Brain pericyte (primary cell): ENCODE measurements at places on chromosomes 12 and 14.

GRCh38 chr14:103641161-103641560, 12.2 kb downstream of the KLC1 start:
- no peak for DNase-seq

- DNase-seq: no peak
Measured at GRCh38 chr12:84464616-84465015, 448.0 kb downstream of the SLC6A15 start.

DNA sequence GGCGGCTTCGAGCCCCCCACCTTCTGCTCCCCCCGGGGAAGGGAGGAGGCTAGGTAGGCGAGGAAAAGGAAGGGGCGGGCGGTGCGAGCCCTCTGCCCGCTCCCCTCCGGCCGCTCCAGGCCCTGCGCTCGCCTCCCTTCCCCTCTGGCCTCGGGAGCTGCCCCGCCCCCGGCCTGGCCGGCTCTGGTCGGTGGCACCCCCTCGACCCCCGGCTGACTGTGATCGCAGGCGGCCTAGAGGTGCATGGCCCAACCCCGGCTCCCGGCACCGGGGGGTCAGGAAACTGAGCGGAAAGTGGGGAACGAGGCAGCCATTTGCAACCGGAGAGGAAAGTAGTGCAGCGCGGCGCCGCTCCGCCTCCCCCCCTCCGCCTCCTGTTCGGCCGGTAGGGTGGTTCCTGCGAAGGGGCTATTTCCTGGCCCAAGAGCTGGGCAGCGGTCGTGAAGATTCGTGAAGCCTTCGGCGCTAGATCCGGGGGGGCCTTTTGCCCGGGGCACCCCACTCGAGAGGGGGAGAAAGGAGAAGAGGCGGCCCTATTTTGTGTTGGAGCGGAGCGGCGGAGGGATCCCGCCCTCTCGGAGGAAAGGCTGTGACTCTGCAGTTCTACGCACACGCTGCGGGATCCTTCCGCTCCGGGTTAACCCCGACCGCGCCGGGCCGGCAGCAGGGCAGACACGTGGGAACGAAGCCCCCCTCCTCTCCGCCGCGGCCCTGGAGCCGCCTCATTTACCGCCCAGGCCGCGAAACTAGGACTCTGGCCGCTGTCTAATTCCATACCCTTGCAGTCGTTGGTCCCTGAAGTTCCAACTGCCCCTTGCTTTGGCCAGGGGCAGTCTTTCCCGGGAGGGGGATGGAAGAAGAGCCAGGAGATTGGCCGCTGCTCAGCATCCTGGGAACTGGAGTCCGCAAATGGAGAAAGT, at the start of gene KMT2D:
TSS of gene KMT2D (minus strand) at position 558 of the 920 bp plus-strand sequence. CDS start 5,470 bp downstream, outside the sequence.
- DNase-seq: peak; percentile 86

- DNase-seq: no peak
Measured at GRCh38 chr12:114328292-114328691, 77.7 kb downstream of the TBX5 start.

DNA sequence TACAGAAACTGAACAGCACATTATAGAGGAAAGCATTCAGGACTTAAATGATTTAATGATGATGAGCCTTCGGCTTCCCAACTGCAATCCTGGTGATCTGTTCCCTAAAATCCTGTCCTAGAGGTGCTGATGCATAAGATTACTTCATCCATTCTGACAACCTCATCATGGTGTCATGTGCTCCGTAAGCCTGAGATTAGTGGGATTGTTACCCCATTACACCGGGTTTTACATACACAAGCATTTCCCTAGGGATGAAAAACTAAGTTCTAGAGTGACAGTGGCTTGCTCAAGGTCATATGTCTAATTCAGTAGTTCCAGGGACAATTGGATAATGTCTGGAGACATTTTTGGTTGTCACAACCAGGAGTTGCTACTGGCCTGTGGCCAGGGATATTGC, 2.5 kb upstream of the RNASE13 start:
- DNase-seq: no peak

DNA sequence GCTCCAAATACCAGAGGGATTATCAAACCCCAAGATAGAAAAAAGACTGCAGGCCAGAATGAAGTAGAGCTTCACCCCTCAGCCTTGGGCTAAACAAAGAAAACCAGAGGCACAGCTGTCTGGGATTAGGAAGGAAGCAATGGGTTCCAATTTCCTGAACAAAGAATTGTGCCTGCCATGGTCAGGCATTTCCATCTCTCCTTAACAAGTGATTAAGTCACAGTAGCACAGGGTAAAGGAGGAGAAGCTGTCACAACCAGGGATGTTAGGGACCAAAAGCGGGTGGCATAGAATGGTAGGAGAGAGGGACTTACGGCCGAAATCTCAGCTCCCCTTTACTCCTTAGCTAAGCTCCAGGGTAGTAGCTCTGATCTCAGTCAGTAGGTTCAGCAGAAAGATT, 33.9 kb downstream of the SPTLC2 start:
- no peak for DNase-seq

DNA sequence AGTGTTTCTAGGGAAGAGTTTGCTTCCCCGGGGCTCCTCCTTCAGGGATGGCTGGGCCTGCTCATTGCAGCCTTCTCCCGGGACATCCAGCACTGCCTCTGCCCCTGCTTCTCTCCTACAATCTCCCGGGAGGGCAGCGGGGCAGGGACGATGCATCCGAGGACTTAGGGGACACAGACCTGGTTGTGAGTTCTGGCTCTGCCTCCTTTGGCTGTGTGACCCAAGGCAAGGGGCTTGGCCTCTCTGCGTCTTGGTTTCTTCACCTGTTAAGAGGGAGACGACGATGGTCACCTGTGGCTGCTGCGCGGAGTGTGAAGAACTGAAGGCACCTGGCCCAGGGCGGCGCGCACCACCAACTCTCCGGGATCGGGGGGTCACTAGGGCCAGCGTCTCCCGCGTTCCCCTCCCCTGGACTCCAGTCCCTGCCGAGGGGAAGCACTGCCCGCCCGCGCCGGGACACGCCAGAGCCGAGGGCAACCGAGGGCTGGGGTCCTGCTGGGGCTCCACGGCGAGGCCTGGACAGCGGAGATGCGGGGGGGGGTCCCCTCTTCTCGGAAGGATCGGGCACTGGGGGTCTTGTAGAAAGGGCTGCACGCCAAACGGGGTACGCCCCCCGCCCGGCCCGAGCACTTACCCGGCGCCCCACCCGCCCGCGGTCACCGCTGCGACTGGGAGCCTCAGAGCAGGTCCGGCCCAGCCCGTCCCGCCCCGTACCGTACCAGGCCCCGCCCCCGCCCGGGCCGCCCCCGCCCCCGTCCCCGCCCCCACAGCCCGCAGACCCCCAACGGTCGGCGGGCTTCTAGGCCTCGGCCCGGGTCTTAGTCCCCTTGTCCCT, at the start of gene HVCN1:
TSS of gene HVCN1 (minus strand) at position 670 of the 835 bp plus-strand sequence. CDS start 5,870 bp downstream, outside the sequence.
- no peak for DNase-seq

- DNase-seq: no peak
Measured at GRCh38 chr14:54366736-54367735, 29.8 kb upstream of the CDKN3 start.

DNA sequence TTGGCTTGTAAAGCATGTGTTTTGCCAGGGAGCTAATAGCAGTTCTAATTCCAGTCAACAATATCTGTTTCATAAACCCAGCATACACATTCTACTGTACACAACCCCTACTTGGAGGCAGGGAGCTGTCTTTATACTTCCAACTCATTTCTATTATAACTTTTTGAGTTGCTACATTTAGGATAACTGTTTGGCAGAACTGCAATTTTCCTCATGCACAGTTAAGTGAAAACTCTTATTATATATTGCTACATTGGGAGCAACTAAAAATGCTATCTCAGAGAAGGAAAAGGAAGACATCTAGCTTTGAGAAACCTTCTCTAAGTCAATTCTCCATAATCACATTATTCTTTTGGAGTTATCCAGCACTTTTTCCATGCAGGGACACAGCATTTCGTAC, 480.2 kb downstream of the RPS29 start:
- DNase-seq: no peak

DNA sequence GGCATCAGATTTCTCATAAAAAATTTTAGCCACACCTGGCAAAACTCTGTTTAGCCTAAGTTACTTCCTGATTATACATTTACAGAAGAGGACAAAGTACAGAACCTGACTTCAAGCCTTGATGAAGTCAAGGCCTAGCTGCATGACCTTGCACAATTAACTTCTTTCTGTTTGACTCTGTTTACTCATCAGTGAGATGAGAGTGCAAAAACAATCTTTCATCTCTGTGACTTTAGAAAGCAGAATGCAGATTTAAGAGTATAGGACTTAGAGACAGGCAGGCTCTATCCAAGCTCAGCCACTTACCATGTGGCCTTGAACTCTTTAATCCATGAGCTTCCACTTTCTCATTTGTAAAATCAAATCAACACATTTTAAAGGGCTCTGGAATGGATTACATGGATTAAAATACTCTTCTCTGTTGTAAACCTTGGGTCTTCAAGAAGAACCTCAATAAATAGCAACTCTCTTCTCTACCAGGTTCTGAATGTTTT, 1178.9 kb downstream of the FLRT2 start:
- DNase-seq: no peak

GRCh38 chr14:84646786-84647500, 883.0 kb upstream of the FLRT2 start:
- no peak for DNase-seq

DNA sequence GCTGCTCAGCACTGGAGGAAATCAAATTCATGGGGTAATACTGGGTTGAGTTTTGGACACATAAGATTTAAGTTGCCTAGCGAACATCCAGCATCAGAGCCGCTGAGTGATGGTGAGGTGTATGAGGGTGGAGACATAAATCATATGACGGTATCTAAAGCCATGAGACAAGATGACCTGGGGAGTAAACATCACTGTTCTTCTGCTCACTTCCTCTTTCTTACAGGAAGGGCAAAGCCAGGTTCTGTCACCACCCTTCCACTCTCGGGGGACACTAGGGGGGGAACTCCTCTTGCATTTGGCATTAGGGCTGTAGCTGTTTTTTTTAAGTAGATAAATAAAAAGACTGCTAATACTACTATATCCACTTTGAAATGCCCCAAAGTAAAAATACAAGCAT, 24.0 kb downstream of the PRDM4 start:
- DNase-seq: no peak

- no peak for DNase-seq
Measured at GRCh38 chr12:116233669-116234068, 43.8 kb downstream of the MED13L start.

DNA sequence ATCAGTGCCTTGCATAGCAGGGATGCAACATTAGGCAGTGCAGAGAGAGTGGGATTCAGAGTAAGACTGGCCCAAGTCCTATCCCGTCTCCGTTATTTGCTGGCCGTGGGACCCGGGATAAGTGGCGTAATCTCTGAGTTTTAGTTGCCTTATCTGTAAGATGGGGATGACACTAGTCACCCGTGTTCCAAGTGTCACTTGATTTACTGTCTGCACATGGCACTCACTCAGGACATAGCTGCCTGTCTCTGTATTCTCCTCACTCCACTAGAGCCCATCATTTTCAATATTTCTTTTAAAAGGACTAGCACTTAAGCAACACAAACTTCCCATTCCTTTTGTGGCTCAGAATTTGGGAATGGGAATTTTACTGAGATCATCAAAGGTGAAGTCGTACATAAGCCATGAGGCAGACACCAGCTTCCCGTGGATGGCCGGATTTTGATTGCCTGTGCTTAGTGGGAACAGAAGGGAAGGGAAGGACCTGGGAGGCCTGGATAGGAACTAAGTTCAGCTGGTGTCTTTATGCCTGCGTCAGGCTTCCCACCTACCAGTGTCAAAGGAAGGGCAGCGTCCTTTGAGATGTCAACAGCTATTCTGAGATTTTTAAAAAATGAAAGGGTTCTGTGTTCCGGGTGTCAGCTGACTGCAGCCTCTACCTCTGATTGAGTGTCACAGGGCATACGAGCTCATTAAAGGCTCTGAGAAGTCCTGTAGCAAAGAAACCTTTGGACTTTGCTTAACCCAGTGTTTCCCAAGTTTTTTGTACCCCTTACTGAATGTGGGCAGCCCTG, 361.4 kb downstream of the CACNA1C start:
- DNase-seq: no peak

GRCh38 chr12:127334365-127334764, 932.6 kb upstream of the TMEM132C start:
- no peak for DNase-seq

DNA sequence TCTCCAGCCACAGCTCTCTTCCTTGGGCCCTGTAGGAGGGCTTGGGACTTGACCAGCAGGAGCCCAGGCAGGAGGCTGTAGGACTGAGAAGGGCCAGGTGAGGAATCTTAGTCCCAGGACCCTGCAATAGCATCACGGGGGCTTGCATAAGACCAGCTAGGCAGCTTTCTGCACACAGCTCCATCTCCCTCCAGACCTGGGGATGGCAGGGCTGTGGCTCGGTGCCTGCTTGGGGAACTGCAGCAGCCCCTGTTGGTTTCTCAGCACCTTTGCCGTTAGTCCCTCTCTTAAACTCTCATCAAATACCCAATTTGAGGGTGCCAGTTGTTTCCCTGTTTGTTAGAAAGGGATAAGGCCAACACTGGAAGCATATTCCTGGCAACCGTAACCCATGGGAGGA, 14.3 kb downstream of the DIO3 start:
- DNase-seq: no peak

GRCh38 chr14:34190717-34191116, 239.8 kb upstream of the EGLN3 start:
- no peak for DNase-seq

DNA sequence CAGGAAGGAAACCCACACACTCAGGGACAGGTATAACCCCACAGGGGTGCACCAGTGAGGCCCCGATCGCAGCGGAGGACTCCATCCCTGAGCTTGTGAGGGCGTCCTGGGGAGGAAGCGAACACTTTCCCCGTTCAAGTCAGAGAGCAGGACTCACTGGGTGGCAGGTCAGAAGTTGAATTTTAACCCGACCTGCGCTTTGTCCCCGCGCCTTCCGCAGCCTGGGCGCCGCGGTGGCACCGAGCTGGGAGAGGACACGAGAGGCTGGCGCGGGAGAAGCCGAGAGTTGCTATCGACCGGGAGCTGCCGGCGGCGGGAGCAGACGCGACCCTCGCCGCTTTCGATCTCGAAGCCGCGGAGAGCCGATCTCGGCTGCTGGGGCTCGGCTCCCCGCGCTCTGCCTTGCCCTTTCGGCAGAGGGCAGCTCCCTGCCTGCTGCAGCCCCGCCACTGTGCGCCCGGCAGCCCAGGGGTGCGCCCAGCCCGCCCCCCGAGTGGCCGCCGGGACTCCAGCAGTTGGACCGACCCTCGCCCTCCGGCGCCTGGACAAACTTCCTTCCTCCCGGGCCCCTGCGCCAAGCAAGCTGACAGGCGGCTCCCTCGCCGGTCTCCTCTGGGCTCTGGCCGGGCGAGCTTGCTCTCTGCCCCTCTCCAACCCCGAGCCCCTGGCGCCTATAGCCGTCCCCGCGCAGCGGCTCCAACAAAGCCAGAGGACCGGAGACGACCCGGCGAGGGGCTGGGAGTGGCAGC, 918 bp downstream of the LIN7A start:
- no peak for DNase-seq

- no peak for DNase-seq
Measured at GRCh38 chr14:31038521-31039166, 12.5 kb upstream of the STRN3 start.

DNA sequence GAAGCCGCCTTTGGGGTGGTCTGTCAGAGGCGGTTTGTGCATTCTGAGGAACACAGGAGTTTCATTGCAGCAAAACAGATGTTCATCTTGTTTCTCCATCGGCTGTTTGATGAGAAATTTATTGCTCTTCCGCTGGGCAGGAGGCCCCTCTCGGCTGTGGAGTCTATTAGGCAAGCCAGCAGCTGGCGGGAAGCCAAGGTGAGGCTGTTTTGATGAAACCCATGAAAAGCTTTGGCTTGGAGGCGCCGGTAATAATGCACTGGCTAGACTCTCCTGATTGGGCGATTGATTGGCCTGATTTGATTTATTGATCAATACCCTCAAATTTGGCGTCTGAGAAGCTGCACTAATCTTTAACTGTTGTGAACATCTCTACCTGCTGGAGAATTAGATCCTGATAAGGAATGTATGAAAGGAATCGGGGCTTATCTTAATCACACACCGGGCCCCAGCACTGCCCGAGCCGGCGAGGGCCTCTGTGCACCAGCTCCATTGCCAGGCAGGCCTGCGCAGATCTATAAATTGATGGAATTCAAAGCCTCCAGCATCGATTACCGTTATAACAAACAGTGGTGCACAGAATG, 187.7 kb downstream of the PHETA1 start:
- no peak for DNase-seq
